Right hindlimb (tissue), 1 donor: ENCODE measurements at places on chromosomes 6 and 20.

DNA sequence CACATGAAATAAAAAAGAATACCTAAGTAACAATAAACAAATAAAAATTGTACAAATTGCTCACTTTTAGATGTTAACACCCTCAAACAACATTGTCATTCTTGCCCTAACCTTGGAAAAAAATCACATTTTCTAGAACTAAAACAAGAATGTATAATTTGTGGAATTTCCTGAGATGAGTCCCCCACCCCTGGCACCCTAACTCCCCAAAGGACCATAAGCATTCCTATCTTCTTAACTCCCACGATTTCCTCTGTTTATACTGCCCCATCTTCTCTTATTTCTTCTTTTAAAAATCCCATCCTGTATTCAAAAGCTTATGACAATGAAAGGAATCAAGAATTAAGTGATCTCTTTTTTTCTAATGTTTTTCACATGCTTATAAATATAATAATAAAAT, 70.9 kb downstream of the IBTK start:
- DNase-seq = no peak

GRCh38 chr6:11207199-11207968, 25.1 kb downstream of the NEDD9 start:
- peak; percentile 70 for DNase-seq

GRCh38 chr6:74879234-74879633, 326.6 kb downstream of the COL12A1 start:
- no peak for DNase-seq

GRCh38 chr6:167703347-167703746, 123.4 kb upstream of the AFDN start:
- no peak for DNase-seq

- no peak for DNase-seq
These were observed 2.6 kb downstream of the BPIFB2 start for GRCh38 chr20:33010133-33010504.

GRCh38 chr6:143708889-143709288, 31.1 kb downstream of the PHACTR2 start:
- DNase-seq = no peak

- no peak for DNase-seq
These were observed 114.1 kb upstream of the INSM1 start for GRCh38 chr20:20253744-20254330.

- DNase-seq = no peak
These were observed 57.7 kb downstream of the FAM229B start for GRCh38 chr6:112145080-112145573.

- DNase-seq = no peak
These were observed 111.2 kb upstream of the PTPRT start for GRCh38 chr20:43300901-43301300.

DNA sequence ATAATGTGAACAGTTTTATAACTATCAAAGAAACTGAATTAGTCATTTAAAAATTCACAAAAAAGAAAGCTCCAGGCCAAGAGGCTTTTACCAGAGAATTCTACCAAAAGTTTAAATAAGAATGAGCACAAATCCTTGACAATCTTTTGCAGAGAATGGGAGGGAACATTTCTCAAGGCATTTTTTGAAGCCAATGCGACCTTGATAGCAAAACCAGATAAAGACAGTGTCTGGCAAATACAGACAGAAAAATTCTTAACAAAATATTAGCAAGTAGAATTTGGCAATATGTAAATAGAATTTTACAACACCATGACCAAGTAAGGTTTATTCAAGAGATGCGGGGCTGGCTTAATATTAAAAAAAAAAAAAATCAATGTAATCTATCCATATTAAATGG, 41.7 kb downstream of the RNF24 start:
- no peak for DNase-seq

DNA sequence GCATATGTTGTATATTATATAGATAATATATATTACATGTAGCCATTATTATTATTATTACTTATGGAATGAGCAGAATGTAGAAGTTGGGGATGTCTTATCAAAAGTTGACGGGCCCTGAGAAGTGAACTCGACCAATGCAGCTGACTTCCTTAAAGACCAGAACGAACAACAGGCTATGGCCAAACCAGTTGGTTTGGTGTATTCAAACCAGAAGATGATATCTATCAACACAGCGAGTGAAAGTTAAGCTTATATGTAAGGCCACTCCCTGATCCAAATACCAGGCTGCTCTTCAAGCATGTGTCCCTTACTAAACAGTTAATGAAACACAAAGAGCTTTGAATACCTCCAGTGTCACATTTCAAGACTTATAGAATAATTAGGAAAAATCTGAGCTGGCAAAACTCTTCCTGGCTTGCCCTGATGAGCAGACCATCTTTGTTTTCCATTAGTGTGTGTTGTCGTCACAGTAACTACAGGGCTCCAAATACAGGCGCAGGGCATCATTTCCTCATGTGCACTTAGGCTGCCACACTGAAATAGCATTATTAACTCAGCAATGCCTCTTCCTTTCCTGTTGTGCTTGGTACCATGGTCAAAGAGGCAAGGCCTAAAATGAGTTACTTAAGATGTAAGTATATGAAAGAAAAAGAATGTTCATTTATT, 6.6 kb downstream of the FILIP1 start:
- no peak for DNase-seq

DNA sequence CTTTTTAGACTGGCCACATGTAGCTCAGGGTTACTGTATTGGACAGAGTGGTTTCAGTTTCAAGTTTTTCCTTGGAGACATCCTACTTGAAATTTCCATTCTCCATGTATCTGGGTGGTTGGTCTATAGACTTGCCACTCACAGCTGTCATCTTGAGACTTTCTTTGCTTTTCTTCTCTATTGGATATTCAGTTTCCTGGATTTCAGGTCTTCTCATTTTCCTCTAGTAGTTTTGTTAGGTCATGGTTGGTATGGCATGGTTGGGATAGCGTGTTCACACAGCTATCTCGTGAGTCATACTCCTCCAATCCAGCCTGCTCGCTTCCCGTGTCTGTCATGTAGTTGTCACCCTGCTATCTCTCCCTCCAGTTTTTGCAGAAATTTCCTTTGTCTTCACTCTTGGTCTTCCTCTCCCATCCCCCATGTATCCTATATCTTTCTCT, 48.3 kb downstream of the PTPN1 start:
- no peak for DNase-seq

DNA sequence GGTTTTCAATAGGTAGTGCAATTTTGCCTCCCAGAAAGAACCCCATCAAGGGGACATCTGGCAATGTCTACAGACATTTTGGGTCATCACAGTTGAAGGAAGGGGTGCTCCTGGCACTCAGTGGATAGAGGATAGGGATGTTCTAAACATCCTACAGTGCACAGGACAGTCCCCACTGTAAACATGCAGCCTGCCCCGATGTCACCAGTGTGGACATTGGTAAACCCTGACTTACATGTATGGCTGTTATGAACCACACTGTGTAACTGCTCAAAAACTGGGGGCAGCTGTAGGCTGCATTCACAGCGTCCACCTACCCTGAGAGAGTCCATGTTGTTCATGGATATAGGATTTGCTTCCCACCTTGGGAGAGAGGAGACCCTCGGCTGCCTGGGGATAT, 79.3 kb upstream of the FOXQ1 start:
- no peak for DNase-seq

GRCh38 chr6:99185525-99185924, 163.9 kb downstream of the FAXC start:
- DNase-seq = no peak

DNA sequence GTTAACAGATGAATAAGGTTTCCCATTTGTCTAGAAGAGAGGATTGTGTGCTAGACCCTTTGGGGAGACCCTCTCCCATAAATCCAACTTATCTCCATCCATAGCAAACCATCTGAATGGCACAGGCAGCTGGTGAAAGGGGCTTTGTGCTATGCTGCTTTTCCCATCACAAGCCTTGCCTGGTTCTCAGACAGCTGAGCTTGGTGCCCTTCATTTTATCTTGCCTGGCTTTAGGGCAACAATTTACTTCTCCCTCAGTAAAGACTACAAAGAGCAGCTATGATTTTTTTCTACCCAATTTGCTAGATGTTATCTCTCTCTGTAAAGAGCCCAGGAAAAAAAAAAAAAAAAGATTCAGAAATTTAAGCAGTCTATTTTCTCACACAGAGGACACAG, 117.0 kb upstream of the COL21A1 start:
- no peak for DNase-seq

DNA sequence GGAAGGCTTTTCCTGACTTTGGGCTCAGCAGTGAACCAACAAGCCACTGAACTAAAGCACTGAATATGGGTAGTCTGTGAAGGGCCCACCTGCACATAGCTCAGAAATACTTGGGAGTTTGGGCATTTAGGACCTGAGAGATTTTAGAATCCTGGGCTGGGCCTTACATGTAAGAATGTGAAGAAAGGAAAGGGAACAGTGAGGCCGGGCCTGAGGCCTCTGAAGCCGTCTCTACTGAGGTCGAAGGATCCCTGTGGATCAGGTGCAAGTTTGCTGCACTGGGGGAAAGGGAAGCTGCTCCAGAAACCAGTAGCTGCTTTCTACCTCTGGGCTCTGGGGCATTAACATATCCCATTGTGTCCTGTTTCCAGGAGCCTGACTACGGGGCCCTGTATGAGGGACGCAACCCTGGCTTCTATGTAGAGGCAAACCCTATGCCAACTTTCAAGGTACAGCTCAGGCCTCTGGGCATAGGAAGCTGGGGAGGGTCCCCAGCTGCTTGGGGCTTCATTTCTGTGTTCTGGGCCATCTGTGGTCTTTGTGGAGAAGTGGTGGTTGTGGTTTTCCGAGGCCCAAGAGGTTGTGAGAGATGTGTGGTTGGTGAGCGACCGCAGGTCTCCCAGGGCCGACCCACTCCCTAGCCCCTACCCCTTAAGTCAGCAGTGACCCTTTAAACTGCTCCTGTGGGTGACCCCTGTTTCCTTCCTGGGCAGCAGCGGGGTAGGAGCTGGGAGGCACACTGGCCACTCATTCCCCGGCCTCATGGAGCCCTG, 30.3 kb downstream of the PLCG1 start:
- DNase-seq = peak; percentile 13

DNA sequence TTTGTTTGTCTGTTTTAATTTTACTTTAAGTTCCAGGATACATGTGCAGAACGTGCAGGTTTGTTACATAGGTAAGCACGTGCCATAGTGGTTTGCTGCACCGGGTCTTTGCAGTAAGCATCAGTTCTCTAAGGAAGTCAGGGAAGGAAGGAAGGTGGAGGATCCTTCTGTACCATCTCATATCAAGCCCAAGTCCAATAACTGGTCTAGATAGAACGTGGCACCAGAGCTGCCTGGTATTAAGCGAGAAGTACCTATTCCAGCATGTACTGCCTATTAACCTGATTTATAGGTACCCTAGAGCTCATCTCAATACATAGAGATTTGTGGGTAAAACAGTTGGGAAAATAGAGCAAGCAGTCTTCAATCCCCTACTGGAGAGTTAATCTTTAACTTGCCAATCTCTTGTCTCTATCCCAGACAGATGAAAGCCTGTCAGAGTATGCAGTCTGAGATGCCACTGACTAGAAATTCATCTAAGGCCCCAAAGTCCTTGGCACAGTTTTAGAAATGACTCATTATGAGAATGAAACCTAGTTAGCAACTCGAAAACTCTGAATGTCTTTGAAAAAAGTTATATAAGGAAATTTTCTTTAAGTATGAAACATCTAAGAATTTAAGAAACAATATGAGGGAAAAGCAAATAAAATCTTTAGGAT, 144.9 kb downstream of the TFAP2A start:
- no peak for DNase-seq

DNA sequence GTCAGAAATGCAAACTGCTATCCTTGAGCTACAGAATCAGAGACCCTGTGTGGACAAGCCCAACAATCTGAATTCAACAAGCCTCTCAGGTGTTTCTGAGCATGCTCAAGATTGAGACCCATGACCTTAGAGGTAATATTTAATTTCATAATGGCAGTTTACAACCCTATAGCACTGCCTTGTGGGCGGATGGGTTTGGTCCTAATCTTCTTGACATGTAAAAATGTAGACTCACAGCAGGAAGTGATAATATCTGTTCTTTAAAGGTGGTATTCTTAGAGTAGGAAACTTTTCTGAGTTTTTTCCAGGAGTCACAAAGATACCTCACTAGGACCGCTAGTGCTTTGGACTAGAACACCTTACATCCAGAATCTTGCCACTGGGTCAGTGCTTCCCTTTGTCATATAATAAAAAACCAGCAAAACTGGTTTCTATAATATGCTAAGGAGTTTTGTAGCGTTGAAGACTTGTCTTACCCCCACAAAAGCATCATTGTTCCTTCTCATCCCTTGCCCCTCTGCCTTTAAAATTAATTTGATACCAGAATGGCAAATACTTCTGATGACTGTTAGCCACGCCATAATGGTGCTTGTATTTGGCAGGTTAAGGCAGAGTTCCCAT, 52.6 kb downstream of the E2F3 start:
- no peak for DNase-seq

GRCh38 chr6:156107624-156108101, 652.0 kb upstream of the NOX3 start:
- DNase-seq = no peak

GRCh38 chr20:36249450-36249849, 13.2 kb downstream of the AAR2 start:
- no peak for DNase-seq

DNA sequence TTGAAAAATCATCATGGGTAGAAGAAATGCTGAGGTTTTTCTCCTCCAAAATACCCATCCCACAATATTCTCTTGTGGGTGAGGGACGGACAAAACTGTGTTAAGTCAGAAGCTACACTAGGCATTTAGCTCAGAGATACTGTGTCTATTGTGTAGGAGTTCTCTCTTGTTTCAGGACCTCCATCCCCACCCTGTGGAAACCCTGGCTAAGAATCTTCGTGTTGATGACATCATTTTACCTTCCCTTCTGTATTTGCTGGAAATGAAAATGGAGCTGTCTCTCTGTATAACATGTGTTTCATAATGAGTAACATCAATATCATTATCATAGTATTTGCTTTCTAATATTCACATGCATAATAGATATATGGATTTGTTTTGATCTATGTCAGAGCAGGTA, 1193.0 kb upstream of the CITED2 start:
- no peak for DNase-seq

DNA sequence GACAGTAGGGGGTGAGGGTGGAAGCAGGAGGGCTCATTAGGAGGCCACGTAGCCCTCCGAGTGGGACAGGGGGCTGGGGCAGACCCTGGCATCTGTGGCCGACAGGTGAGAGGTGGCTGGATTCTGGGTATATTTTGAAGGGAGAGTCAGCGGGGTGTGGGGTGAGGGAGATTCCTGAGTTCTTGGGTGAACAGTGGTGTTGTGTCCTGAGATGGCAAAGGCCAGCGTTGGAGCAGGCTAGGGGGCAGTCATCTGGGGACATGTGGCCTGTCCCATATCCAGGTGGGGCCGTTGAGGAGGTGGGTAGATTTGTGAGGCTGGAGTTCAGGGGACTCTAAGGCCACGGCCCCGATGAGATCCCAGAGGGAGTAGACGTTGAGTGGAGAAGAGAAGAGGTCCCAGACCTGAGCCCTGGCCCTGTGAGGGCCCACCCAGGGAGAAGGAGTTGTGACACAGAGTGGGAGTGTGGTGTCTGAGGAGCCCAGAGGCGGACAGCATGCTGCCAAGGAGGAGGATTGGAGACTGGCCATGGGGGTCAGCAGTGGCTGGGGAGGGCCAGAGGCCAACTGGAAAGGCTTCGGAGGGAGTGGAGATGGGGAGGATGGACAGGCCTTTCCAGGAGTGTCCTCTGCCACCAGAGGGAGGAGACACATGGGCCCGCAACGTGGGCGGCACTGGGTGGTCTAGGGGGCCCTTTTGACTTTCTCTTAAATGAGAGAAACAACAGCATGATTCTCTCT, 19.6 kb downstream of the PACSIN1 start:
- DNase-seq = no peak
